Endothelial cell (in vitro differentiated cells): ENCODE measurements at places on chromosomes 1 and 21. TPM values are rescaled to one million over a fixed set of nuclear protein-coding genes. Genes with fewer than 3 reads are reported as not detected.

- DNase-seq: no peak
Measured at GRCh38 chr1:245842106-245842505, 665.0 kb downstream of the SMYD3 start.

- DNase-seq: no peak
Measured at GRCh38 chr1:186146974-186147373, 228.1 kb downstream of the TPR start.

DNA sequence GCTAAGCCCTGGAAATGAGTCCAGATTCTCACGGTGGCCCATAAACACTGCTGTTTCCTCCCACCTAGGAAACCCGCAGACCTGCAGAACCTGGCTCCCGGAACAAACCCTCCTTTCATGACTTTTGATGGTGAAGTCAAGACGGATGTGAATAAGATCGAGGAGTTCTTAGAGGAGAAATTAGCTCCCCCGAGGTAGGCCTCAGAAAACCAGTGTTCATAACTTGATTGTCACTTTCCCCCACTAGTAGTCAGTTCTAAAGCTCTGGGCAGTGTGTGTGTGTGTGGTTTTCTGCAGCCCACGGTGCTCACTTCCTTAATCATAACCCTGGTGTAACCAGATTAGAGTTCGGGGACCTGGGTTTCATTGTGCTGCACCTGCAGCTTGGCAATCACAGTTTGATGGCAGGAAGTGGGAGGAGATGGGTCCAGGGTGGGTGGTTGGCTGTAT is 39.1 kb downstream of the CLIC6 start:
- no peak for DNase-seq

The AADACL4 gene
- total RNA-seq: not detected

GRCh38 chr1:56526571-56527174 is 52.7 kb downstream of the PLPP3 start:
- DNase-seq: no peak

- peak; percentile 50 for DNase-seq
Measured at GRCh38 chr1:22024485-22025367, 23.3 kb downstream of the CELA3A start.

- no peak for DNase-seq
Measured at GRCh38 chr1:226761322-226761721, 22.2 kb upstream of the ITPKB start.

DNA sequence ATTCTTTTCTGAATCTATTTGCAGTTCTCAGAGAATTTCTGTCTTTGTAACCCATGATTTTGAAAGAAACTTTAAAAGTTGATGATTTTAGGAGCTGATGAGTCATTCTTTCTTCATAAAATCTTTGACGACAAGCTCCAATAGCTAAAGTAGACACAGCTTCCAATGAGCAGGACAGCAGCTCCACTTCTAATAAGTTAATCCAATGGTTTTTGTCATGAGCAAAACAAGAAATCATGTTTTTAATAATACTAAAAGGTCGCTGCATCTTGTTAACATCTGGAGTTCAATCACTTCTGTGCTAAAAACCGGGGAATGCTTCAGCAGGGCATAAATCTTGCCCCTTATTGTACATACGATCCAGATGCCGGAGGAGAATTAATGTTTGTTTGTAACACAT is 48.9 kb upstream of the GORAB start:
- no peak for DNase-seq

- DNase-seq: peak; percentile 77
Measured at GRCh38 chr1:1540090-1540817, at the start of gene TMEM240. TSS of gene TMEM240 (minus strand) at chr1:1540624. CDS start at chr1:1540346, 278 bp downstream.

DNA sequence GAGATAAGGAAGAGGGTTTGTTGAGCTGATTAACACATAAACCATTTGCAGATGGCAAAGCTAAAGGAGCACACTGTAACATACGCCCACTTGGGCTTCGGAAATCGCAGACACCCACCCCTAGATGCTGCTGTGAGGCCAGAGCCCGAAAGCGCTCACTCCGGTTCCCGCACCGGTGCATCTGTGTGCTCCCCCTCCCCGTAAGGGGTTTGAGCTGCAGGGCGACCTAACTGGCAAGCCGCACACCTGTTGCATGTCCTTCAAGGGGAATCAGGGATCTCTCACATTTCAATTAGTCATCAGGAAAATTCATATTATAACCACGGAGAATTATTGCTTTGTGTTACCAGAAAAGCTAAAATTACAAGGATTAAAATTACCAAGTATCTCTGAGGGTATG is 1.4 kb upstream of the CFH start:
- no peak for DNase-seq

The CGN gene
- total RNA-seq: 50.7 TPM

The SMCP gene
- not detected for total RNA-seq

DNA sequence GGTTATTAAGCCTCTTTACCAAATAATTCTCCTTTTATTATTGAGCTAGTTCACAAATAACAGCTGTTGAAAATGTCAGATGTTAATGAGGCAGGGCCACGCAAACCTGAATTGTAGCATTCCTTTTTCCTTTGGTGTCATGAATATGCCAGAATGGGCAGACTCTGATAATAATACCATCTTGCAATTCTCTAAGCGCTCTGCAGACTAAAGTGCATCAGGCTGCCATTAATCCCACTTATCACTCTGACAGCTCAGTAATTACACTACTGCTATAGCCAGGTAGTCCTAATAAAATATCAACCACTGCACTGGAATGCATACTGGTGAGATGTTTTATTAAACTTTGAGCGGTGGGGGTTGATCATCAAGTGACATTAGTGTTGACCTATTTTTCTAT is 177.7 kb downstream of the DPYD start:
- no peak for DNase-seq

DNA sequence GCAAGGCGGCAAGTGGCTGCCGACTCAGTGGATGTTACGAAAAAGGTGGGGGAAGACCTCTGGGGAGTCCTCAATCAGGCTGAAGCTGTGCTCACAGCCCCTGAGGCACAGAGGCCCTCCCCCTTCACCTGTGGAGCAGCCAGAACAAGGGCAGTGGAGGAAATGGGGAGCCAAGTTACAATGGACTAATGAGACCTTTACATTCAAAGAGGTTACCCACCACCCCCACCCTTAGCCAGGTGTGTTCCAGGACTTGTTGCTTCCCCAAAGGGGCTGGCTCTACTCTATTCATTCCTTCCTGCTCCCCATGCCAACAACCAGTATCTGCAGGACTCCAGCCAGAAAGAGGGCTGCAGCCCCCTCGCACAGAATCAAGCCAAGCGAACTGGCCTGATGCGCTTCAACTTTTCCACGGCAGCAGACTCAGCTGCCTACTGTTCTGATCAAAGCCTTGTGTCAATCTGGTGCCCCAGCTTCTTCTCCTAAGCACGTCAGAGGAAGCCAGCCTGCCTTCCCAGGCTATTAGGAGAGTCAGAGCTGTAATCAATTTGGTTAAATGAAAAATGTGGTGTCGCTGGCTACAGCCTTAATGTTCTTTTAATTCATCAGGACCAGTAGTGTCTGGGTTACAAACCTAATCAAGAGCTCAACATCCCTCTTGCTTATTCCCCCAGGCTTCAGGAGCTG is 1.8 kb upstream of the SYT2 start:
- no peak for DNase-seq
